H7 (cell line): ENCODE measurements at places on chromosomes 3 and 15. TPM values are rescaled to one million over a fixed set of nuclear protein-coding genes. Genes with fewer than 3 reads are reported as not detected.

Gene STAB1
- total RNA-seq: 0.52 and 1.3 TPM in 2 replicates

Gene C3orf85
- not detected in 2 replicates for total RNA-seq

Gene AGTR1
- 0.03 and 0.30 TPM in 2 replicates for total RNA-seq

Gene SPTBN5
- 0.17 and 0.55 TPM in 2 replicates for total RNA-seq

Gene WDR93
- not detected in 2 replicates for total RNA-seq

Gene SH2D7
- not detected in 2 replicates for total RNA-seq

Gene SEMA6D
- 2.7 and 5.5 TPM in 2 replicates for total RNA-seq

Gene RTP3
- total RNA-seq: 0.07 TPM in 1 of 2 replicates, not detected in the other

Gene COL6A5
- total RNA-seq: not detected in 2 replicates

Gene GOLGA6B
- 0.59 and 2.5 TPM in 2 replicates for total RNA-seq

Gene PARP16
- 5.9 and 11.3 TPM in 2 replicates for total RNA-seq

Gene CLASP2
- 41.0 and 41.1 TPM in 2 replicates for total RNA-seq

DNA sequence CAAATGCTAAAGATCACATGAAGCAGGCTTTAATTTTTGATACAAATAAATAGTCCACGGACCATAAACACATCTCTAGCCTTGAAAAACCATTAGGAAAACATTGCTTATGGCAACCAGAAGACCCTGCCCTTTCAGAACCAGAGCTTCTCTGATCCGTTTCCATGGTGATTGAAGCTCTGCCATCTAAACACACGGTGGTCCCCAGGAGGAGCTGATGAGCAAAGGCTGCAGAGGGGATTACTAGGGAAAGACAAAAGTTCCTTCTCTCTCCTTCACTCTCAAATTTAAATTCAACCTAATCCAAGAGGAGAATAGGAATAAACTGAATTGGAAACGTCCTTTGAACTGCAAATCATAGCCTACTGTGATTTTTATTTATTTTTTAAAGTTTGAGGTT is 122.0 kb upstream of the ATP10A start:
- no peak for DNase-seq

DNA sequence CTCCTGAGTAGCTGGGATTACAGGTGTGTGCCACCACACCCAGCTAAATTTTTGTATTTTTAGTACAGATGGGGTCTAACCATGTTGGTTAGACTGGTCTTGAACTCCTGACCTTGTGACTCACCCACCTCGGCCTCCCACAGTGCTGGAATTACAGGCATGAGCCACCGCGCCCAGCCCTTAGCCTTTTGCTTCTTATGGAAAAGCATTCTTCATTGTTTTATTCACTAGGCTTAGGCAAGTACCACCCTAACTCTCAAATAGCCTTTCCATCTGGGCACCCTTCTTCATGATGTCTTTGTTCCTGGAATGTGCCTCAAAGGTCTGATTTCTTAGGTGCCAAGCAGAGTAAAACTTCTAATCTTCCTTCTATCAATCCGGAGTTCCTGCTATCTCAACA is 641.8 kb downstream of the FHIT start:
- no peak for DNase-seq

GRCh38 chr3:52028572-52028971 is 27.8 kb downstream of the DUSP7 start:
- no peak for DNase-seq

GRCh38 chr3:11609481-11609880 is 34.2 kb downstream of the VGLL4 start:
- DNase-seq: no peak

DNA sequence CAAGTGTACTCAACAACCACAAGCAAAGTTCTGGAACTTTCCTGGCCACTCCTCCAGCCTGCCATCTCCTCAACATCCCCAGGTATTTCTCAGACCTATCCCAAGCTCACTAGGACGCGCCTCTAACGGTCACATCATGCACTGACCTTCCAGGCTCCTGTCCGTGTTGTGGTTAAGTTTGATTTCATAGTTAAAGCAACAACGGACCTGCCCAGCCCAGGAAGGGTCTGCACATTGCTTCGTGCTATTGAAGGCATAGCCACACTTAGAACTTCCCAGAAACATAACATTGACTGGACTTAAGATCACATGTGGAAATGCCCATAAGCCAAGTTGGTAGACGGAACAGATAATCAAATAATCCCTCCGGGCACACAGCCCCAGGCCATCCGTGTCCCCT is 85.1 kb downstream of the OCA2 start:
- no peak for DNase-seq

DNA sequence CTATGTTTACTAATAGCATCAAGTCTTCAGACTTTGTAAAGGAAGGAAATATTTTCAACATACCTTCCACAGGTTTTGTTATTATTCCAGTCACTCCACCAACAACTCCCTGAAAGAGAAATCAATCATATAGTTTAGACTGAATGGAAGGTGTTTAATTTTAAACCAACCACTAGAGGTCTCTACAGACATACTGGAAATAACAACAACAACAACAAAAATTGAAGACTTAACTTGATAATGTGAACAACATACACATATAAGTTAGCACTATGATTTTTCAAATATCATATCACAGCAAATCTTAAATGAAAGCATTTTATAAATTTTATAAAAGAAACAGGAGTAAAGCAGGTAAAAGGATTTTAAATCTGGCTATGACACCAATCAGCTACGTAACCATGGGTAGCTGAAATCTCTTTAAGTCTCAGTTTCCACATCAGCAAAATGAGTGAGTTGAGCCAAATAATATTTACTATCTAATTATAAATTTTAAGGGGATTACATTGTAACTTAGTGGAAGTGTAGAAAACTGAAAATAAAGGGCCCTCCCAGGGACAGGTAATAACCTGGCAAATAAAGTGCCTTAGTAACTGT is 188.2 kb downstream of the VPS13C start:
- DNase-seq: peak; percentile 4

GRCh38 chr3:122825460-122825859 is 30.6 kb downstream of the SLC49A4 start:
- no peak for DNase-seq

- no peak for DNase-seq
Observed at GRCh38 chr3:155917781-155918180, 47.3 kb downstream of the GMPS start.

- DNase-seq: no peak
Observed at GRCh38 chr15:100073982-100074381, 267.8 kb downstream of the ADAMTS17 start.

GRCh38 chr15:98809273-98809672 is 160.9 kb downstream of the IGF1R start:
- no peak for DNase-seq

- DNase-seq: no peak
Observed at GRCh38 chr3:12946251-12946648, 104.9 kb upstream of the RPL32 start.

DNA sequence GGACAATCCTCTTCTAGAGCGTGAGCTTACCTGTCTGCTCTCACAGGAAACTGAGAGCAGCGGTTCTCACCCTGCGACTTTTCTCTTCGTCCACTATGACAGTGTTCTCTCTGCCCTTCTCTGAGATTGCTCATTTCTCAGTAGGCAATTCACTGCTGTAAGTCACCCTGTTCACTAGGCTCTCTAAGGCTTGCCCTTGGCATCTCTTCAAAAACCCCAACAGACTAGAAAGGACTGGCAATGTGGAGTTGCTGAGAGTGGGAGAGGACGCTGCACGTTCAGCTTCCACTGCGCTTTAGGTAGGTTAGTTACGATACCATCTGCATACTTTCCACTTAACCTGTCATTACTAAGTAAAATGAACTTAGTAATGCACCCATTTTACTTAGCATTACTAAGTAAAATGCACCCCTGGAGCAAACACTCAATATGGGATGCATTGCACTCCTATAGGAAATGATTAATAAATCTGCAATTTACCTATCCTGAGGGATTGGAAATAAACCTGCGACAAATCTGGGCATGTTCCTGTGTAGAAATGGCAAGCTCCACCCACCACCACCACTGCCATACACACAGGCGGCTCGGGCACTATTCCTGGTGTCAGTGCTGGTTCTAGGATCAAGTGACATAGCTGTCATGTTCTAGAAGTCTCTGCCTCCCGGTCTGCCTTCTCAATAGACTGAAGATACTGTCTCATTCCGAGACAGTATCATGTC is 21.4 kb downstream of the XPC start:
- no peak for DNase-seq

GRCh38 chr3:73707772-73708171 is 83.0 kb upstream of the PDZRN3 start:
- DNase-seq: no peak

DNA sequence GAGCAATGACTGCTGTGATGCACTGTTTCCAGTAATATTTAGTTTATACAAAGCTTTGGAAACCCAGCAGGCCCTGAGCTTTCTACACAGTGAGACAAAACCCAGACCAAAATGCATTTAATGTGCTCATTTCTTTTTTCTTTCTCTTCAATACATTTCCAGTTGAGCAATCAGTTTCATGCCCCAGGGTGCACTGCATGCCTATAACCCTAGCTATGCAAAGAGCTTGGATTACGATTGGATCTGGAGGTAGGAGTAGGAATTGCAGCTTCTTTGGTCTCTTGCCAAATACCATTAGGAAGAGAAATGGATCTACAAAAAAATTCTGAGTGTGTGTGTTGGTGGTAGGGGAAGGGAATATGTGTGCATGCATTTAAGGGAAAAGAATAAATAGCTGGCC is 1001.4 kb downstream of the SQOR start:
- DNase-seq: peak; percentile 13

DNA sequence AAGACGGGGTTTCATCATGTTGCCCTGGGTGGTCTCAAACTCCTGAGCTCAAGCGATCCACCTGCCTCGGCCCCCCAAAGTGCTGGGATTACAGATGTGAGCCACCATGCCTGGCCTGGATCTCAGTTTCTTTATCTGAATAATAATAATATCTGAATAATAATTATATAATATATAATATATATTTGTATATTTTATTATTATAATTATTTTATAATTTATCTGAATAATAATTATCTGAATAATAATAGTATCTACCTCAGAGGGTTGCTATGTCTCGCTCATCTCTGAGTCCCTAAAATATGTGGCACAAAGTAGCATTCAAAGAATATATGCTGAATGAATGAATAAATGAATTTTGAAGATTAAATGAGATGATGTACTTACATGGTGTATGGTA is 44.8 kb downstream of the TMEM40 start:
- DNase-seq: no peak

DNA sequence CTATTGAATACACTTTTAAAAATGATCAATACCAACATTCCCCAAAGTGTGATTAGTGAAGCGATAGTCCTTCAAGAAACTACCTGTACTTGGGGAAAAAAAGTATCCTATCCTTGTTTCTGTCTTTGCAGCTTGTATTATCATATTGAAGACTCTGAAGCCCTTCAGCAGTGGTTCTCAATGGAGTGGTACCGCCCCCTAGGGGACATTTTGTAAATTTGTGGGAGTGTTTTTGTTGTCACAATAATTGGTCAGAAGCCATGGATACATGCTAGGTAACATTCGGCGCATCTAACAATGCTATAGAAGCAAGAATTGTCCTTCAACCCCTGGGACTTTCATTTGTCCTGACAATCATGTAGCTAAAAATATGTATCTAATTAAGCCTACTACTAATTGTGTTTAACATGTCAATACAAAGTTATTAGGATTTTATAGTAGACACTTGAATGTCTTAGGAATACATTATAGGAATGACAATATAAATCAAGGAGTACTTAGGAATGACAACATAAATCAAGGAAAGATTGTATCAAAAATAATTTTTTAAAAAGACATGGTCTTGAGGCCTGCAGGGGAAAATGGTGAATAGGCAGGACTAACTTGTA is 53.7 kb downstream of the NMD3 start:
- DNase-seq: peak; percentile 17

DNA sequence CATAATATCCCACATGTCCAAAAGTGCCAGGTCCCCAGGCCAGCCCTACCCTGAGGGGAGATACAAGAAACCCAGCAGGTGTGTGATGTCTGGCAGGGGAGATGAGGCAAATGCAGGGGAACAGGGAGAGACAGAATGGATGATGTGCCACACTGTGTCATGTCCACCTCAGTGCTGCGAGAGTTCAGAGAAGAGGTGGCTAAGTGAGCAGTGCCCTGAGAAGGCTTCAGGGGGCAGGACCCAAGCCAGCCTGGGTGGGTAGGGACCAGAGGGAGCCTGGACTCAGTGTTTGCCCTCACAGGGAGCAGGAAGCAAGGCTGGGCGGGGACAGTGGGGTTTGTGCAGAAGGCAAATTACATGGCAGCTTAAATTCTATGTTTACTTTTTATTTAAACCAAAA is 61.2 kb downstream of the KLHL6 start:
- DNase-seq: no peak

DNA sequence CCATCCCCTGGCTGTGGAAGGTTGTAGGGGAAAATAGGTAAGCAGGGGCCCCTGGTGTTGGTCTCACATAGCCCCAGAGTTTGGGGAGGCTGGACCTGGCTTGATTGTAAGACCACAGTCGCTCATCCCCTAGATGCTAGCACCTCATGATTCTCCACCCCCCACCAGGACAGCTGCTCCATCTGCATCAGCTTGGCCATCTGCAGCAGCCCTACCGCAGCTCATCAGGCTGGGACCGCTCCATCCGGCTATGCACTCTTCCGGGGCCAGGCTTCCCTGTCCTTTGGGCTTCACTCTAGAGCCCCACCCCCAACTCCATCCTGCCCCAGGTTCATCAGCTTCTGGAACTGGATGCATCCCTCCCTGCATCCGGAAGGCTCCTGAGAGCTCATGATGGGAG is 12.6 kb downstream of the SCN5A start:
- no peak for DNase-seq

DNA sequence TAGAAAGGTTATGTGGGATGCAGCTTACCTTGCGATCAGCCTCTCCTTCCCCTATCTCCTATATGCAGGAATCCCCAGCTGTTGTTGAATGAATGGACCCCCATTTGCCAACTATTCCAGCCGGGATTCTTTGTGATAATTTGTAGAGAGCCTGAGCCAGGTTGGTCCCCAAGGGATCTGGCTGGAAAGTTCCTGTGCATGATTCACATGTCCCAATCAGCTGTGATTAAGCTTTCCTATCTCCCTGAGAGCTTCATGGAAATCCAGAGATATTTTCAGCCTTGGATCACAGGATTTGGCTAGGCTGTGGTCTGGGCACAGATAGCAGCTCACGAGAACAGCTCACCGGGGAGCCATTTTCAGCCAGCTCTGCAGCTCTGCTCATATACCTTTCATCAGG is 76.7 kb downstream of the ARNT2 start:
- DNase-seq: no peak

GRCh38 chr3:24843955-24844354 is 349.3 kb upstream of the THRB start:
- no peak for DNase-seq

- DNase-seq: peak; percentile 29
Observed at GRCh38 chr3:187943677-187944389, 198.6 kb upstream of the BCL6 start.

GRCh38 chr3:90032980-90033641 is 925.7 kb downstream of the EPHA3 start:
- DNase-seq: no peak
